ENCODE measurements at places on chromosomes 1 and 21. TPM values are rescaled to one million over a fixed set of nuclear protein-coding genes. Genes with fewer than 3 reads are reported as not detected.

NIPAL3 gene
- polyA plus RNA-seq, result 10.7 TPM

CD2 gene
- polyA plus RNA-seq, result 14.9 TPM

DNA sequence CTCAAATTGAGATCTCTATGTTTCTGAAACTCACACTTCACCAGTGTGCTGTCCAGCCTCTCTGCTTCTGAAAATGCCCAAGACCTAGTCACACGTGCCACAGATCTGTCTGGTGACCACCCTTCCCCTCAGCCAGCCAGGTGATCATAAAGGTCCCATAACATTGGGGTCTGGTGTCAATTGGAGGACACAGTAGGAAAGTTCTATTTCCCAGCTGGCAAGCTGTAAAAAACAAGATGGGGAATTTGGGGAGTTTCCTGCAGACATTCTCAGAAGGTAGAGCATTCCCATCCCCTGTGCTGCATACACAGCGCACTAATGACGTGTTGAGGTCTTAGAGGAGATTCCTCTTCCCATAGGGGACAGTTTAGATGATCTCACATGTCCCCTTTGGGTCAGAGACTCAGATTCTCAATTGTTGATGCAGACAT is 50.1 kb downstream of the RPS6KA1 start:
- peaks cover 6% of the 10 kb centered on the region for H3K36me3 ChIP-seq
- no peak overlapping the region for H3K27ac ChIP-seq
- DNase-seq, result no peak
- no peaks in the 10 kb centered on the region for H3K4me1 ChIP-seq
- no peaks in the 10 kb centered on the region for H3K27me3 ChIP-seq
- no peak overlapping the region for H3K4me3 ChIP-seq

GRCh38 chr1:67532452-67533216 is 102.4 kb upstream of the SERBP1 start:
- no peak overlapping the region for H3K27ac ChIP-seq
- H3K4me3 ChIP-seq, result no peak overlapping the region
- peak; percentile 82 for DNase-seq
- no peaks in the 10 kb centered on the region for H3K27me3 ChIP-seq
- peaks cover under 1% of the 10 kb centered on the region for H3K4me1 ChIP-seq
- H3K36me3 ChIP-seq, result no peaks in the 10 kb centered on the region

GRCh38 chr1:10730985-10731384 is 65.5 kb downstream of the CASZ1 start:
- H3K27ac ChIP-seq, result no peak overlapping the region
- H3K36me3 ChIP-seq, result no peaks in the 10 kb centered on the region
- H3K4me3 ChIP-seq, result no peak overlapping the region
- peaks cover 4% of the 10 kb centered on the region for H3K4me1 ChIP-seq
- H3K27me3 ChIP-seq, result no peaks in the 10 kb centered on the region

- peak overlapping the region; percentile 71 for H3K27ac ChIP-seq
- no peaks in the 10 kb centered on the region for H3K27me3 ChIP-seq
- no peaks in the 10 kb centered on the region for H3K36me3 ChIP-seq
- H3K4me3 ChIP-seq, result peak overlapping the region; percentile 72
- DNase-seq, result no peak
Measured at GRCh38 chr1:86396498-86396890, 371 bp upstream of the ODF2L start.

- no peak for DNase-seq
- no peaks in the 10 kb centered on the region for H3K27me3 ChIP-seq
- peaks cover 3% of the 10 kb centered on the region for H3K4me1 ChIP-seq
- no peak overlapping the region for H3K4me3 ChIP-seq
- no peaks in the 10 kb centered on the region for H3K36me3 ChIP-seq
- H3K27ac ChIP-seq, result no peak overlapping the region
Measured at GRCh38 chr21:35414507-35415139, 365.5 kb upstream of the RUNX1 start.

DNA sequence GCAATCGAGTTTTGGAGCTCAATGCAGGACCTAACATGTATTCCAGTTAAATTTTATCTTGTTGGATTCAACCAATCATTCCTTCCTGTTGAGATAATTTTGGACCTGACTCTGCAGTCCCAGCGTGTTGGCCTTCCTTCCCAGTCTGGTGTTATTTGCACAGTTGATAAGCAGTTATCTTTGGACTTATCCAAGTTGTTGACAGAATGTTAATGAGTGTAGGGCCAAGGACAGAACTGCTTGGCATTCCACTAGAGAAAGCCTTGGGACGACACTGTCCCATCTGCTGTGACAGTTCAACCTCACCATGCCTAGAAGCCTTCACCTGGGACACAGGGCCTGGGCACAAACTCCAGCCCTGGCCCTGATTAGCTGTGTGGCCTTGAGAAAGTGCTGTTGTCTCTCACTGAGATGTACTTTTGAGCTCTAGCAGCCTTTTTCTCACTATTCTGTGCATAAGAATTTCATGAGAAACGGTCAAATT is 104.1 kb upstream of the SLC25A33 start:
- H3K27ac ChIP-seq, result peak overlapping the region; percentile 63
- H3K4me3 ChIP-seq, result no peak overlapping the region
- DNase-seq, result peak; percentile 95
- peaks cover 2% of the 10 kb centered on the region for H3K4me1 ChIP-seq
- H3K36me3 ChIP-seq, result no peaks in the 10 kb centered on the region
- H3K27me3 ChIP-seq, result no peaks in the 10 kb centered on the region

- no peaks in the 10 kb centered on the region for H3K4me1 ChIP-seq
- no peak overlapping the region for H3K27ac ChIP-seq
- no peaks in the 10 kb centered on the region for H3K27me3 ChIP-seq
- no peaks in the 10 kb centered on the region for H3K36me3 ChIP-seq
- no peak overlapping the region for H3K4me3 ChIP-seq
Measured at GRCh38 chr1:240464099-240464498, 147.9 kb downstream of the GREM2 start.

DNA sequence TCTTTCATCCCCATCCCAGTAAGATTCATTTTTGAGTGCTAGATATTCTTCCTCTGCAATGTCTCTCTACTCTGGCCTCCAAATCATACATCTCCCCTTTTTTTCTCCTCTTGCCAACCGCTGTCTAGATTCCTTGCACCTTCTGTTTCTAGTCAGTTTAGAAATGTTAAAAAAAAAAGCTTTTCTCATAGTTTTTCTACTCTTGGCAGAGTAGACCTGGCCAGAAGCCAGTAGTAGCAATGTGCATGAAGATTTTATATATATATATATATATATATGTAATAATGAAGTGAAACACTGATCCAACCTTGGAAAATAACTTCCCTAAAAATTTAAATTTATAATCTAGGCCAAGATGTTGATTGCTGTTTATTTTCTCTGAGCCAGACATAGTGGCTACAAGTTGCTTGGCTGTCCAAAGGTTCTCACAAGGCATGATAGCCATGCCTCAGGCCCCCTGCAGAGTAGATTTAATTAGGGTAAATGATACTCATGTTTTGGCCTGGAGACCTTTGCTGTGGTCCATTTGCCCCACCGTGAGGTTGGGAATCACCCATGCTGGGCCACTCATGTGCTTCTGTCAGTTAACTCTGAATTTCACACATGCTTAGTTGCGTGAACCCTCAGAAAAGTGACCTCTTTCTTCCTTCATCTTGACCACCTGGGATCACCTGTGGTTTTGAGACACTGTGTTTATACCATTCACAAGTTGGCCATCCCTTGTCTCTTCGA is 103.4 kb upstream of the KCNE2 start:
- DNase-seq, result no peak
- H3K27ac ChIP-seq, result no peak overlapping the region
- H3K36me3 ChIP-seq, result no peaks in the 10 kb centered on the region
- H3K27me3 ChIP-seq, result no peaks in the 10 kb centered on the region
